OCI-LY7 (cell line): ENCODE measurements at places on chromosomes 6 and 20. TPM values are rescaled to one million over a fixed set of nuclear protein-coding genes. Genes with fewer than 3 reads are reported as not detected.

- no peak for DNase-seq
These were observed 5.6 kb upstream of the UQCC2 start for GRCh38 chr6:33716890-33717632.

GRCh38 chr6:79872303-79872702 is 75.0 kb downstream of the ELOVL4 start:
- DNase-seq = no peak

DNA sequence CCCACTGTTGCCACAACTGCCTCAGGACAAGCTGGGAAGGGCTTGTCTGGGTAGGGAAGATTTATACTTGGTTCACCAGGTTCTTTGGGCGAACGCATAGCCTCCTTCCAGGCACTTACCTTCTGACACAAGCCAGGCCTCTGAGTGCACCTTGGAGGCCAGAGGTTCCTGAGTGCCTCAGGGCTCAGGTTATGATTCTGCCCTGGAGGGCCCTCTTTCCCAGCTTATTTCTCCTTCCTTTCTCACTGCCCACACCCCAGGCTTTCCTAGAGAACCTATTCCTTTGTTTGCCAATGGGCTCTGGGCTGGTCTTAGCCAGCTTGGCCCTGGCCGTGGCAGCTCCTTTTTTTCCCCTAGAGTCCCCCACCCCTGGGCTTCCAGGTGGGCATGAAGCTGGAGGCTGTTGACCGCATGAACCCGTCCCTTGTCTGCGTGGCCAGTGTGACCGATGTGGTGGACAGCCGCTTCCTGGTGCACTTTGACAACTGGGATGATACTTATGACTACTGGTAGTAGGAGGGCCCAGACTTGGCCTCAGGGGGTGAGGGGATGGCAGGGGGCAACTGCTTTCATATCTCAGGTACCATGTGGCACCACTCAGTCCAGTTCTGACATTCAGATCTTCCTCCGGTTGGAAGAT is 25.0 kb downstream of the L3MBTL1 start:
- DNase-seq = no peak

DNA sequence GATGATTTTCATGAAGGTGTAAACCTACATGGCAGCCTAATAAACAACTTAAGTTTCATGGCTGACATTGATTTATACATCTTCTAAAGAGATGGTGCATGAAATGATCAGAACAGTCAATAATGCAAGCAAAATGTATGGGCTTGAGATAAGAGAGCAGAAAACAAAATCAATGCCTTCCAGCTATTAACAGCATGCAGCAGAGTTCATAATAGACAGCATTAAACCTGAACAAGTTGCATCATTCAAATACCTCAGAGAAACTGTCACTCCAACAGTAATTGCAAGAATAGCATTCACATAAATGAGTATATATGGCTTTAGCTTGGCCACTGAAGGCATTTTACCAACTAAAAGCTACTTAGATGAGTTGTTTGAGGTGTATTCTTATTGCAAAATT is 319.6 kb upstream of the ARID1B start:
- no peak for DNase-seq

GRCh38 chr20:62793757-62794006 is 2.6 kb upstream of the MRGBP start:
- no peak for DNase-seq

DNA sequence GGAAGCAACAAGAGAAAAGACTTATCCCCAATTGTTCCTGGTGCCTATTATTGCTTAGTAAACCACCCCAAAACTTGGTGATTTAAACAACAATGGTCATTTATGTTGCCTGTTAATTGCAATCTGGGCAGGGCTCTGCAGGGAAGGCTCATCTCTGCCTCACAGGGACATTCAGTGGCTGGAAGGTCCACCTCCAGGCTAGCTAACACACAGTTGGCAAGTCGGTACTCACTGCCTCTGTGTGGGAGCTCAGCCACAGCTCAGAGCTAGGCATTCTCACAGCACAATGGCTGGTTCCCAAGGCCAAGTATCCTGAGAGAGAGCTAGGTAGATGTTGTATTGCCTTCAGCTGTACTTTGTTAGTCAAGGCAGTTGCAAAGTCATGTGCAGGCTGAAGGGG is 18.5 kb upstream of the GMDS start:
- no peak for DNase-seq

DNA sequence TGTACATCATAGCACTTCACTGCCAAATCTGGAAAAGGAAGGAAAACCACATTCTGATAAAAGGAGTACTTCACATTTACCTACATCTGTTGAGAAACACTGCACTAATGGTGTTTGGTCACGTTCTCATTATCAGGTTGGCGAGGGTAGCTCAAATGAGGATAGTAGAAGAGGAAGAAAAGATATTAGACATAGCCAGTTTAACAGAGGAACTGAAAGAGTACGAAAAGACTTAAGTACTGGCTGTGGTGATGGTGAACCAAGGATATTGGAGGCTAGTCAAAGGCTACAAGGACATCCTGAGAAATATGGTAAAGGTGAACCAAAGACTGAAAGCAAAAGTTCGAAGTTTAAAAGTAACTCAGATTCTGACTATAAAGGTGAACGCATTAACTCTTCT is 32.0 kb upstream of the GJA10 start:
- no peak for DNase-seq

GRCh38 chr20:22921595-22922421 is 113.3 kb upstream of the SSTR4 start:
- DNase-seq = no peak

- no peak for DNase-seq
These were observed 22.5 kb downstream of the MAP3K5 start for GRCh38 chr6:136769759-136770158.

DNA sequence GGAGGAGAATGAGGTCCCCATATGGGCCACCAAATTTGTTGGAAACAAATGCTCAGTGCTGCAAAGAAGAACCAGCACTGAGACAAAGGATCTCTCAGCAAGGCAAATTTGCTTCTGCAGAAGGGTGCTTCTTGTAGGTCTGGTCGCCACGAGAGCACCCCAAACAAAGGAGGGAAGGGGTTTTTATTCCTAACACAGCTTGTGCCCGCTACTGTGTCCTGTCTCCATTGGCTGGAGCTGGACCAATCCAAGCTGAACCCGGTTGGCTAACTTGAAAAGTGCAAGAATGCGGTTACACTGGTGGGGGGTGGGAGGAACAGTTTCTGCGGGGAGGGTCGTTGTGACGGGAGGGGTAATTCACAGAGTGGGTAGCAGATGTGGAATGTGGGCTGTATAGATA is 54.1 kb upstream of the TULP1 start:
- no peak for DNase-seq

GRCh38 chr6:54847799-54848597 is 1.4 kb downstream of the FAM83B start:
- no peak for DNase-seq

- DNase-seq = no peak
These were observed 53.6 kb upstream of the PIM1 start for GRCh38 chr6:37116326-37116725.

PRKN gene
- 0.85 and 1.3 TPM in 2 replicates for total RNA-seq

ASIP gene
- 0.70 and 0.82 TPM in 2 replicates for total RNA-seq

CDSN gene
- total RNA-seq = not detected in 2 replicates

TTBK1 gene
- 1.5 and 1.7 TPM in 2 replicates for total RNA-seq

MTO1 gene
- total RNA-seq = 72.5 and 90.3 TPM in 2 replicates

KIF25 gene
- total RNA-seq = not detected in 2 replicates
